Activated naive CD8-positive, alpha-beta T cell treated with anti-CD3 and anti-CD28 coated beads, Interleukin-2, amount 50 U/mL, for 16 hours (primary cell): ENCODE measurements at places on chromosomes 7 and 10.
A peak's percentile ranks its signal among the peaks of the same experiment; 100 is the strongest.

- no peak for DNase-seq
Observed at GRCh38 chr7:112302566-112302965, 96.1 kb downstream of the ZNF277 start.

- DNase-seq, result peak; percentile 2
Observed at GRCh38 chr10:63083904-63084689, 49.0 kb upstream of the NRBF2 start.

GRCh38 chr10:119290301-119291048, 83.1 kb downstream of the GRK5 start:
- DNase-seq, result no peak

DNA sequence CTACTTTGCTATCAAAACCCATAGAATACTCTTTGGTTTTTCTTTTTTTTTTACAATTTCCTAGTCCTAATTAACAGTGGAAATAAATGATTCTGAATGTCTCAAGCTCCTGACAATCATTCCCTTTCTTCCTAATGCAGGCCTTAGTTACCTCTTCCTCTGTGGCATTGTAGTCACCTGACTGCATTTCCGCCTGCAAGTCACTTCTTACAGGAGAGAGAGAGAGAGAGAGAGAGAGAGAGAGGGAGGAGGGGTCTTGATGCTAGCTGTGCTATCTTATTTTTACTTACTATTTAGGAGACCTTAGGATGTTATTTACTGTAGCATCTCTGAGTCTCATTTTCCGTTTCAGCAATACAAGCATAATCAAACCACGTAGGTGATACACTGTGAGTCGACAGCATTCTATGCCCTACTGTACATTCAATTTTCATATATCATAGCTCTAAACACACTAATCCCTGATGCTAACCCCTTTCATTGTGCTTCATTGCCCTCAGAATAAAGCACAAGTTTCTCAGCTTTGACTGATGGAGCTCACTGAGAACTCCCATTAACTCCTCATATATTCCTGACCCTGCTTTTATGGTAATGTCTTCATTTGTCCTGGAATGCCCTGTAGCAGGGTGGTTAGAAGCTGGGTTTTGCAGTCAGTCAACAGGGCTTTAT, 1237.3 kb downstream of the XPNPEP1 start:
- DNase-seq, result no peak

GRCh38 chr10:102460836-102461186, 9.5 kb upstream of the C10orf95 start:
- DNase-seq, result no peak

GRCh38 chr7:133753513-133753912, 373.6 kb upstream of the LRGUK start:
- DNase-seq, result no peak

DNA sequence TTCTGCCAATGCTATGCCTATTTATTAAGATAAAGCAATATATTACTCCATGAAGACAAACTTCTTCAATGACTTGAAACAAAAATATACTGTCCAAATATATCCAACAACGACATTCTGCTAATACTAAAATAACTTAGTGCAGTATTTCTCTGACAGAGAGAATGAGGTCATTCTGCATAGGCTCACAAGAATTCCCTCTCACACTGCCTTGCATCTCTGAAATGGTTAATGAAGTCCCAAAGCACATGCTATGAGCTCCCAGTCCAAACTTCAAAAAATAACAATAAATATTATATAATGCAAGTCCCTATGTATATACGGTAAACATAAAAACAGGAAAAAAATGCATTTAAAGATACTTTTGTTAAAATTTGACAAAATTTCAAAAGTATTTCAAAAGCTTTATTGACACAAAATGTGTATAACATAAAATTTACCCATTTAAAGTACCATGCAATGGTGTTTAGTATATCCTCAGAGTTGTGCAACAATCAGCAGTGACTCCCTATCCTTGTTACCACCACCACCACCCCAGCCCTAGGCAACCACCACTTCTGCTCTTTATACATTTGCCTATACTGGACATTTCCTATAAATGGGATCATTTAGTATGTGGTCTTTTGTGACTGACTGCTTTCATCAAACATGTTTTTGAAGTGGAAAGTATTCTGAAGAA, 27.6 kb downstream of the CHCHD3 start:
- DNase-seq, result no peak

GRCh38 chr7:119982884-119983283, 290.1 kb upstream of the KCND2 start:
- no peak for DNase-seq

DNA sequence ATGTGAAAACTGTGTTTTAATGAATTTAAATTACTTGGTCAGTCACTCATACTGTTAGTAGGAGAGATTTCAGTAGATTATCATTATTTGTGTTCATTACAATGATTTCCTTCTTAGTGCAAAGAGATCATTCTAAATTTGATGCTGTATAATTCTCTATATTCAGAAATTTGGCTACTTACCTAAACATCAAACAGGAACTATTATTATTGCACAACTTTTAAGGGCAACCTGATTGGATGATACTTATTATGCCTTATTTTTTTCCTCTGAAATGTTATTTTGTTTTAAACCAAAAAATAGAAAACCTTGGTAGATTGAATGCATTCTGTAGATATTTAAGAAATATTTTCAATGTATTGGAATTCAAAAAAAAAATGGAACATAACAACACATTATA, 436.4 kb upstream of the PCDH15 start:
- no peak for DNase-seq

- no peak for DNase-seq
Observed at GRCh38 chr7:21702303-21702702, 159.5 kb downstream of the DNAH11 start.

DNA sequence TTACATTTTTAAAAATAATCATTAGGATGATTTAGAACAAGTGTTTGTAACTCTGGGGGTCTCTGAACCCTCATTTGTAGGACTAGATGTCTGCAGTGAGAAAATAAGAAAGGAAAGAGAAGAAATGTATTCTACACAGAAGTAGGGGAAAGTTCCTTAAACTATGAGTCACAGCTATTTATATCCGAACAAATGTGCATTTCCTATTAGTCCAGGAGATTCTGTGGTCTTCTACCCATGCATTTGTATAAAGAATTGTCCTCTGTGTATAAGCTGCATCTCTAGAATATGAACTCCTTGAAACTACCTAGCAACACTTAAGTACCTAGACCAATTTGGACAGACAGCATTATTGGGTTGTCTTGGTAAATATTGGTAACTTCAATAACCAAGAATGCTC, 15.9 kb upstream of the CD36 start:
- DNase-seq, result no peak

- DNase-seq, result no peak
Observed at GRCh38 chr10:114576132-114576487, 82.0 kb downstream of the ABLIM1 start.

DNA sequence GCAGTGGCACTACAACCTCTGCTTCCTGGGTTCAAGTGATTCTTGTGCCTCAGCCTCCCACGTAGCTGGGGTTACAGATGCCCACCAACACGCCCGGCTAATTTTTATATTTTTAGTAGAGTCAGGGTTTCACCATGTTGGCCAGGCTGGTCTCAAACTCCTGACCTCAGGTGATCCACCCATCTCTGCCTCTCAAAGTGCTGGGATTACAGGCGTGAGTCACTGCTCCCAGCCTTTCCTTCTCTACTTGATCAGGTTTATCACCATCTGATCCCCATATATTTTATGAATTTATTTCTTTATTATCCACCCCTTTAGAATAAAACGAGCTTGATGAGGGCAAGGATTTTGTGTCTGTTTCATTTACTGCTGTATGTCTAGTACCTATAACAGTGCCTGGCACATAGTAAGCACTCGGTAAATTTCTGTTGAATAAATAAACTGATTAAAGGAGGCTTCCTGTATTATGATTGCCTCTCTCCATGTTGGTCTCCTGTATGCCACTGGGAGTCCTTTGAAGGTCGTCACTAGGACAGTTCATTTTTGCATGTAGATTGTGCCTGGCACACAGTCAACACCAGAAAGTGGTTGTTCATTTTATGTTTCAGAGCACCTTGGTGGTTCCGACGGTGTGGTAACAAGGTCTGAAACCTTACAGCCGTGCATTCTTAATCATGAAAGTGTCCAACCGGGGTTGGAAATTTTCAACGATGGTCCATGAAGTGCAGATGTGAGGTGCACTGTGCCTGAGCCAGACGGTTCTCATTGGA, 9.6 kb upstream of the EIF3A start:
- no peak for DNase-seq

GRCh38 chr10:71234004-71234894, 21.9 kb downstream of the UNC5B start:
- no peak for DNase-seq

- no peak for DNase-seq
Observed at GRCh38 chr7:27178366-27178765, 4.2 kb upstream of the HOXA10 start.

DNA sequence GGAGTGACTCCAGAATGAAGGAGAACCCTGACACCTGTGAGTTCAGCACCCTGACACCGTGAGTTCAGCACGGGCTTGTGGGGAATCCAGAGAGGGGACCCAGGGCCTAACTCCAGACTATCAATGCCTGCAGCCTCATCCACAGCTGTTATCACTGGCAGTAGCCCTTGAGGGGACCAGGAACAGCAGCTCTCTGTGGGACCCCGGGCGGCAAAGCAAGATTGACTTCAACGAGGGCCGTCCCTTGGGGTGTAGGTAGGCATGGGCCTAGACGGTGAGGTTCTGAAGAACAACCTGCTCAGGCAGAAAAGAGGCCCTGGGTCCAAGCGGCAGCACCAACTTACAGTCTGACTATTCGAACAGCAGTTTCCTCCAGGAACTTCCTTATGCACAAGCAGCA, 8.9 kb downstream of the GRID1 start:
- DNase-seq, result no peak

DNA sequence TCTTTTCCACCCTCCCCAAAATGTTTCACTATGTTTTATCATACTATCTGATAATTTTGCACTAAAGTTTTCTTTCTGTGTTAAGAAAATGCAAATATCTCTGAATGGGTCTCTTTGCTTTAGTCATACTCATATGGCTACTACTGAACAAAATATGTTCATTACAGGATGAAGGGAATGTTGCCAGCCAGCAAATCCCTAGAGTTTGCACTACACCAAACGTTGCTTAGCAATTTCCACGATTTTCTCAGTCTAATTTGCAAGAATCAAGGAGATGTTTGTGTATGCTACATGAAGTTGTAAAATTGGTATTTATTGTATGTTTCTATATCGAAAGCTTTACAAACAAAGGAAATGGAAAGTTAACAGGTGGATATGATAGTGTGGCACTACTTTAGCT, 10.6 kb upstream of the MAGI2 start:
- no peak for DNase-seq

DNA sequence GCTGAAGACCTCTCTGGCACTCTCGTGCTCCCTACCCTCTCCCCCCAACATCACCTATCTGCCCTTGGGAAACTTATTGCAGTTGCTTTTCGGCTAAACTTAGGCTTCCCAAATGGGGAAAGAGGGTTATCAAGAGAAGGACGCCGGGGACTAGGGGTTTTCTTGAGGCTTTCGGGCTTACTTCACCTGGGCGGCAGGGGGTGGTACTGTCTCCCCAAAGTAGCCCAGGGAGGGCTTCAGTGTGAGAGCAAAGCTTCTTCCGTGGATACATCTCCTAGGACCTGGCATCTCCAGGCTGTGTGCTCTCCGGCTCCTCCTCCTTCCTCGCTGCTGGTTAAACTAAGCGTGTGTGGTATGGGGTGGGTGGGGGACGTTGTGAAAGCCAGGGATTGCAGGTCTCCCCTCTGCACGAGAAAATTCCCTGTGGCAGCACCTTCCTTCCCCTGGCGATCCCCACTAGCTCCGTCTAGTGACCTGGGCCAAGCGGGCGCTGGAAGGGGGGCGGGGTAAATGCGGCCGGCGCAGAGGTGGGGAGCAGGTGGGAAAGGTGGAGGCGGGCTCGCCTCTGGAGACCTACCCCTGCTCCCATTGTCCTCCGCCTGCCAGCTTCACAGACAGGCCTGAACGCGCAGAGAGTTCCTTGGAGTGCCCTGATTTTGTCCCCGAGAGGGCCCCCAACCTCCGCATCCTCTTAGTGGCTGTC, 1.1 kb downstream of the PLXDC2 start:
- DNase-seq, result no peak

DNA sequence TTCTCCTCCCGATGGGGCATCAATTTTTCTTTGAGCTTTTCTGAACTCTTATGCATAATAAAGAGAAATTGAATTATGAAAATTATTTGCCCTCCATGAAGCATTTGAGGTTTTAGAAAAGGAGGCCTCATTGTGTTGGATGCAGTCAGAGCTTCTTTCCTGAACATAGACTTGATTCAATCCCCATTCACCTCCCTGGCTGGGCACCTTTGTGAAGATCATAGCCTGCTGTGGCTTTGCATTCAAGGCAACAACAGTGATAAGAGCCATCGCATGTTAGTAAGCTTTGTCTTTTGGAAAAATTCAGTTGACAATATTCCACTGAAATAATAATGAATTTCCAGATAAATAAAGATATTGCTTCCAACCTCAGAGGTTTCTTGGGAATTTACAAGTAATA, 87.1 kb downstream of the TRIL start:
- DNase-seq, result no peak

GRCh38 chr7:108027239-108027638, 24.3 kb upstream of the LAMB1 start:
- DNase-seq, result no peak

- no peak for DNase-seq
Observed at GRCh38 chr10:114726820-114727271, 68.8 kb upstream of the ABLIM1 start.

DNA sequence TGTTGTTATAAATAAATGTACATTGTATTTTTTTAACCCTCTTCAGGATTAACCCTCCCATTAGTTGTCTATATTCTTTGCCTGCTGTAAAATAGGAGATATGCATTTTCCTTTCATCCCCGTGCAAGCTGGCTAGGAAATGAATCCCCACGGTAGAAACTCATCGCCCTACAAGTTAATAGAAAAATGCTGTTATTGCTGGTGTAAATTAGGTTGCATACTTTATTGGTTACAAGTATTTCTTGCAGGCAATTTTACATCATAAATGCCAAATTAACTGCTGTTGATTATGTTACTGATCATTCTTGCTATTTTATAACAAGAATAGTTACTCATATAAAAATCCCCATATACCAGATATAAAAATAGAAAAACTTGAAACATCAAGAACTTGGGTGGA, 454.2 kb upstream of the KLF6 start:
- no peak for DNase-seq

DNA sequence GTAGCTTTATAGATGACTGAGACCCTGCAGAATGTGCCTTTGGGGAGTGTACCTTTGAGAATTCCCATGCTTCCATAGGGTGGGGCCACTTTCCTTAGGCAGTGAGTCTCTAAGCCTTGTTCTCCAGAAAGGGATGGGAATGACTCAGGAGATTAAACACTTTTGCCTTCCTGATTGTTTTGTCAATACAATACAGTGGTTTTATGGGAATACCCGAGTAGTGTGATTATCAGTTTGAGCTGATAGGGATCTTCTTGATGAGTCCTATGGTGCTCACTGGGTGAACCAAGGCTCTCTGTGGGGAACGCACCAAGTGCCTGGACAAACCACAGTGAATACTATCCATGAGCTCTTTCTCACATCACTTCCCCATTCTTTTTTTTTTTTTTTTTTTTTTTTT, 6.3 kb downstream of the MYOF start:
- no peak for DNase-seq
